Thyroid gland (tissue), 4 donors: ENCODE measurements at places on chromosomes 11 and 22. TPM values are rescaled to one million over a fixed set of nuclear protein-coding genes. Genes with fewer than 3 reads are reported as not detected.

DNA sequence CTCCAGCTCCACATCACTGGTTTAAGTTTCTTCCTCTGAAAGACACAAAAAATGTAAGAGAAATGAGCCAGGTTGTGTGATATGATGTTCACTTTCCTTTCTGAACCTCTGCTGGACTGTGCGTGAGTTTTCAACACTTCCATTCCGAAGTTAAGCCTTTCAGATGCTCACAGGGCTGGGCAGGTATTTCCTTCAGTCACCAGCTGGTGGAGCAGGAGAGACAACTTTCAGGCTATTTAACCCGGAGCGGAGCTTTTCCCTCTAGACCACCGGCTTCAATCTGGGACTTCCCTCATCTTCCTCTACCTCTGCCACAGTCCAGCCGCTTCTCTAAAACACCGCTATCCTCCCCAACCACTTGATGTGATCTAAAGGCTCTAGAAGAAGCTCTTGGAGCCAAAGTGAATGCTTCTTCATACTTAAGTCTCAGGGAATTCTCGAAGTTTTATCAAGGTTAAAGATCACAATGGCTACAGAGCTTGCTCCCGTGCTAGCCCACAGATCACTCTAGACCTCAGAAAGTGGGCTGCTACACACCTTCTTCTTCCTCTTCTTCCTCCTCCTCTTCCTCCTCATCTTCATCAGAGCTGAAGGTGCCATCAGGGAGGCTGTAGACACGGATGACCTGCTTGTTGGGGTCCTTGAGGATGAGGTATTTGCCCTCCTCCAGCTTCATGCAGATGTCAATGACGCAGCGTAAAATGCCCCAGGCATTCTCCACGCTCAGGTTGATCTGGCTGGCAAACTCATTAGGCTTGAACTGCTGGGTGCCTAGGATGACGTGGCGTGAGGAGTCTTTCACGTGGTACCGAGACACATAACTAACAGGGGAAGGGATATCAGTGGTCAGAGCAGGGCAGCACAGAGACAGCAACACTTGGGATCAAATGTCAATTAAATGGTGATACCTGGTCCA lies 4.4 kb upstream of the FOXRED2 start:
- H3K4me3 ChIP-seq, result no peak overlapping the region
- H3K27me3 ChIP-seq, result no peaks in the 10 kb centered on the region
- peaks cover 6% of the 10 kb centered on the region for H3K4me1 ChIP-seq

- no peaks in the 10 kb centered on the region for H3K27me3 ChIP-seq
- H3K36me3 ChIP-seq, result no peaks in the 10 kb centered on the region
- H3K27ac ChIP-seq, result no peak overlapping the region
- DNase-seq, result no peak
These were observed 263.8 kb downstream of the SWAP70 start for GRCh38 chr11:9927670-9928069.

DNA sequence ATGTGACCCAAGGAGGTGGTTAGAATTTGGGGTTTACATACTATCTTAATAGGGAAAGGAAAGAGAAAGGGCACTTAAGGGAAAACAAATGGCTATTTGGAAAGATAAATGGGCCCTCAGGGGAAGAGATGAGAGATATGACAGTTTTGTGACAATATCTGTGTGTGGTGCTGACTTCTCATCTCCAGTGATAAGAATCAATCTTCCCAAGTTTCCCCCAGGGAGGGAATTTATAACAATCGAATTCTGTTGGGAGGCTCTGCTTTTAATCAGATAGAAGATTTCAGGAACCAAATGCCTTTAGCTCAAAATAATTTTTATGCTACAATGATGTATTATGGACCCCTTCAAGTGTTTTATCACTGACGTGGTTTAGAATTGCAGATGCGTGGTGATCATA lies 46.3 kb upstream of the PAMR1 start:
- no peaks in the 10 kb centered on the region for H3K27me3 ChIP-seq
- H3K27ac ChIP-seq, result no peak overlapping the region
- no peaks in the 10 kb centered on the region for H3K4me1 ChIP-seq
- no peaks in the 10 kb centered on the region for H3K36me3 ChIP-seq

Gene SEPTIN3
- 0.27 TPM for total RNA-seq

DNA sequence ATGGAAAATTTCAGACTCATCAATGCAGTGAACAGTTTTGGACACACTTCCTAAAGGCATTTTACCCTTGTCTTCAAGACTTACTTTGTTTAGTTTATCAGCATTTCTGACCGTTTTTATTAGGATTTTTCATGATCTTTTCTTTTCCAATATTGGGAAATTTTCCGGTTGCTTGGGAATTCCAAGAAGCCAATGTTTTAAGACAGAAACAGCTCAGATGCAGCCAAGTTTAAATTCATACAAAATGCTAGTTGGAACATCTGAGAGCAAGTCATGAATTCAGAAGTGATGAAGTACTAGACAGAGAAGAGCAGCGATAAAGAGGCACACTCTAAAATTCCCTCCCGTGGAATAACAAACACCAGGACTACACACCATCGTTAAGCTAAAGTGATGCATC lies 68.6 kb downstream of the RAB38 start:
- no peak overlapping the region for H3K27ac ChIP-seq
- H3K4me3 ChIP-seq, result no peak overlapping the region
- no peaks in the 10 kb centered on the region for H3K36me3 ChIP-seq
- DNase-seq, result no peak
- no peaks in the 10 kb centered on the region for H3K4me1 ChIP-seq
- H3K27me3 ChIP-seq, result no peaks in the 10 kb centered on the region

Gene TMEM191C
- total RNA-seq, result 3.9 TPM
